ENCODE measurements at places on chromosomes 1 and 21.

GRCh38 chr1:201748335-201748734 is 80.6 kb upstream of the IPO9 start:
- peak; percentile 97 for DNase-seq

GRCh38 chr1:207499573-207499972 is 3.6 kb downstream of the CR1 start:
- peak; percentile 68 for DNase-seq

DNA sequence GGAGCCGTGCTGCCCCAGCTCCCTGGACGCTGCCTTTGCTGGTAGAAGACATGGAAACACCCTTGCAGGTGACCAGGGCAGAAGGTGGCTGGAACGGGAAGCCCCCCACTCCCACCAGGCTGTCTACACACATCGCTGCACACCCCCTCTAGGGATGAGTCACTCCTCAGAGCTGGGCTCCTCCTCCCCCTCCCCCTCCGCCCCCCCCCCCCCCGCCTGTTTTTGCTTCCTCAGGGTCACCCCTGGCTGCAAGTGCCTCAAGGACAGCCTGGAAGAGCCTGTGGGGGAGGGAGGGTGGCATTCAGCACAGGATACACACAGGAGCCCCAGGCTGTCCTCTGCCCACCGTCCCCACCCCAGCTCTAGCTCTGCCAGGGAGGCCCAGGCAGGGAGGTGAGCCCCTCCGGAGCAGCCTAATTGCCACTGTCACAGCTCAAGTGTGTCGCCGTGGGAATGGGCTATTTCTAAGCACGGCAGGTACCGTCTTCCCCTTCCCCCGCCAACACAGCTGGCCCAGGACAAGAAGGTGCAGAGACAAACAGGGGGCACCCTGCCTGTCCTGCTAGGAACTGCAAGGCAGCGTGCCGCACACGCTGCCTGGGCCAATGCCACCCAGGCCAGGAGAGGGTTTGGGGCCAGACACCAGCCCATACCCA is 2.5 kb downstream of the FNDC10 start:
- no peak for DNase-seq

DNA sequence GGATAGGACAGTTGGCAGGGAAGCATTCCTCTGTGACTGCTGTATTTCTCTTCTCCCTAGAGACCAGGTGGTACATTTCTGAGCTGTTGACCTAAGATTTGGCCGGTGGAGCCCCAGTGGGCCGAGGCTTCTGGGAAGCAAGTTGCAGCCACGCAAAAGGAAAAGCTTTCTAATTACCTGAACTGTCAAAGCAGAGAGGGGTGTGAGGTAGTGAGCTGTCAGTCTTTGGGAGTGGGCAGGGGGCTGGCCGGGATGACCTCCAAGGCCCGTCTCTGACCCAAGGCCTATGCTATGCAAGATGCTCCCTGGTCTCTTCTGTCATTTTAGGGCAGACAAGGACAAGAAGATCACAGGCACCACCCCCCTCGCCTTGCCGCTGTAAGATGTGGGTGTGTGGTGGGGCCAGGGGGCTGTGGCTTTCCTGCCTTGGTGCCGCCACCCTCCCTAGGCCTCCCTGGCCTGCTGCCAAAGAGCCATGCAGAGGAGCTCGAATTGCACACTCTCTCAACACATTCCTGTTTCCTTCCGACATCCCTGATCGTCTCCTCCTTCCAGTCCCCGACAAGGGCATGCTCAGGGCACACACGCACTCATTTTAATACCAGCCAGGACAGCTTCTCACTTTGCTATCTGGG is 7.7 kb downstream of the PADI1 start:
- DNase-seq, result peak; percentile 71

DNA sequence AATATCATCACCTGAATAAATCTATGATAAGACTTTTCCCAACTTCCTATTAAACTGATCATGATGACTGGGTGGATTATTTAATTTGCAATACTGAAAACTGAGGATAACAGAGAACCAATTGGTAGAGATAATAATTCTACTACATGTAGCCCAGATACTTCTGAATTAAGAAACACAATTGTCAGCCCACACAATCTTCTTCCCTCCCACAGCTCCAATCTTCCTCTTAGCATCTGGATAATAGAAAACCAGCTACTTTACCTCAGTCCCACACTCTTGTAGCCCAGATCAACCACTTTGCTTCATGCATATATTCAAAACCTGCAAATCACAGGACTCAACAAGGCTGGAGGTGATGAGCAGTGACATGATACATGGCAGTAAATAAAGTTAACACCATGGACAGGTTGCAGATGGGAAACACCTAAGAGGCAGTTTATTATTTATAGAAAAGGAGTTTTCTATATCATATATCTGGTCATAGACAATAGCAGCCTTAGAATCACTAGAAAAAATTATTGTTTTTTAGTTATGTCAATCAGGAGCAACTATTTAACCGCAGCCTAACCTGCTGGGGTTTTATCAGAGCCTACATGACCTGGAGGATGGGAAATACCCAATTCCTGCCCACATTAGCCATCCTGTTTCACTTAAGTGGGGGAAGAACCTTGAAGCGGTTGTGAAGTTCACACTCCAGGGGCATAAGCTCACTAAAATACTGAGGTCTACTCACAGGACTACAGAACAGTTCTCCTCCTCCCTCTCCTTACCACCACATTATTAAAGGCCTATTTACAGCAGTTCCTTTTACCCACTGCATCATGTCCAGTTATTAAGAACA is 16.7 kb downstream of the FRRS1 start:
- no peak for DNase-seq

DNA sequence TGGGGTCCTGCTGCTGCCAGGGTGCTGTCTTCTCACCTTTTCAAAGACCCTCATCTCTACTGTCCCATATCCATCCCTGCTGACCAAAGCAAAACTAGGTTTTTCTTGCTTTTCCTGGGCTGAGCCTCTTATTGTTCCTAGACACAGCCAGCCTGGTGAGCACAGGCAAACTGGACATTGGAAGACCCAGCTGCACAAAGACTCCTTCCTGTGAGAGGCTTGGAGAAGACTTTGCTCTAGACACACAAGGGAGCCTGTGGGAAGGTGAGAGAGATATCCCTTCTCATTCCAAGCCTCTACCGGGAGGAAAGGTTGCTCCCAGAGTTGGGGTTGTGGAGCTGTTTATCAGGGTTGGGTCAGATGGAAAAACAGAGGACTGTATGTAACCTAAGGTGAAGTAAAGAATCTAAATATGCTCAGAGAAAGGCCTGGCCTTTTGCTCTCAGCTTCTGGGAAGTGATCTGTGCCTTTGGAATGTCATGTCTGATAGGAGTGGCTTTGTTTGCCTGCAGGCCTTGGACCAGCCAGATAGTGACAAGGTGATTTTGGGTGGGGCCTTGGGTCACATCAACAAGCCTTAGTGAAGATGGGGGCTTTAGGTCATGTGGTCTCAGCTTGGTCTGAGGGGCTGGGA is 87.6 kb upstream of the RUNX1 start:
- peak; percentile 76 for DNase-seq

- DNase-seq, result peak; percentile 31
These were observed 19.5 kb upstream of the NCMAP start for GRCh38 chr1:24536391-24536840.

GRCh38 chr1:202915146-202915545 is 11.9 kb downstream of the KLHL12 start:
- no peak for DNase-seq

DNA sequence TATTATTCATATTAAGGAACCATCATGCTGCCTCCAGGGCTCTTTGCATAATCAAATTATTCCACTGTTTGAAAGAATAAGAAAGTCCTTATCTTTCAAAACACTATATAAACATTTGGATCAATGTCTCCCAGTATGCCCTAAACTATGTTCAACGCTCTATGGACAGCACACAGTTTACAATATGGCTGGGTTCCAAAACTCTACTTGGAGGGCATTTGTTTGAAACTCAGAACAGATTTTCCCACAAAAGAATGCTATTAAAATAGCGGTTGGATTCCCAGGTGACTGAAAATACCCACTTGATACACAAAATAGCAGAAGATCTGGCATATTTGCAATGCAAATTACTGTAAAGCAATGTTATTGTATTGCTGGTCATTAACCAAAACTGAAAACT is 3.2 kb downstream of the HAO2 start:
- no peak for DNase-seq

GRCh38 chr1:200959411-200959921 is 64.0 kb downstream of the KIF21B start:
- DNase-seq, result no peak

GRCh38 chr1:59819566-59820438 is 5.1 kb downstream of the HOOK1 start:
- DNase-seq, result no peak

DNA sequence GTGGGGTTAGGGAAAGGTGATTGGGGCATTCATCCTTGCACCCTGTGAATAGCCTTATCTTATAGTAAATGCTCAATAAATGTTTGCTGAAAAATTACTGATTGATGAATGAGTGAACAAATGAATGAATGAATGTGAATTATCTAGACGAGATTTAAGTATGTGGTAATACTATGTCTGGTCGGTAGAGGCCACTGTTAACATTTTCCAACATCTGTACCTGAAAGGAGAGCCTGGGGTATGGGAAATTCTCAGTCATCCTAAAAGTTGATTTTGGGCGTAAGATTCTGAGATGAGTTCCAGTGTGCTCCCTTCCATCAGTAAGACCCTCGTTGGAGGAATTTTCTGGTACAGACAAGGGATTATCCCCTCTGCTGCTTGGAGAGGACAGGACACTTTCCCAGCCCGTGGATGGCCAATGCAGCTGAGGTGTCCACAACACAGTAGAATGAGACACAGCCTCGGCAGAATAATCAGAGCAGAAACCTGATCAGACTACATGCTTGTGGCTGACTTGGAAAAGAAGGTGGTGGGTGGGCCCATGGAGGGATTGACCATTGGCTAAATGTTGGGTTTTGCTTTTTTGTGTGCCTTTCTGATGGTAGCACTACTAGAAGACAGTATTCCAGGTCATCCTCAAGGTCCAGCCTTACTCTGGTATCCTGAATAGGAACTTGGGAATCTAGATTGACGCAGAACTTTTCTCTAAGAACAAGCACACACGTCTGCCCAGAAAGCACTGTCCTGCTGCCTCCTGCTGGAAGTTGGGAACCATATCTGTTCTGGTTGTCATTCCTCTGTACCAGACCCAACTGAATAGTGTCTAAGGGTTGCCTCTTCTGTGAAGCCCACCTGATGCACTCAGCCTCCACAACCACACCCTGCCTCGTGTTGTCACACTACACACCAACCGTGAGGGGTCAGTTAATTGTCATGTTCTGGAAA is 262.0 kb downstream of the TNR start:
- peak; percentile 6 for DNase-seq

GRCh38 chr21:26565111-26565510 is 8.0 kb downstream of the CYYR1 start:
- DNase-seq, result no peak

GRCh38 chr1:5994713-5995621 is 2.7 kb upstream of the NPHP4 start:
- no peak for DNase-seq

GRCh38 chr1:66523562-66523961 is 10.4 kb upstream of the SGIP1 start:
- DNase-seq, result peak; percentile 36

DNA sequence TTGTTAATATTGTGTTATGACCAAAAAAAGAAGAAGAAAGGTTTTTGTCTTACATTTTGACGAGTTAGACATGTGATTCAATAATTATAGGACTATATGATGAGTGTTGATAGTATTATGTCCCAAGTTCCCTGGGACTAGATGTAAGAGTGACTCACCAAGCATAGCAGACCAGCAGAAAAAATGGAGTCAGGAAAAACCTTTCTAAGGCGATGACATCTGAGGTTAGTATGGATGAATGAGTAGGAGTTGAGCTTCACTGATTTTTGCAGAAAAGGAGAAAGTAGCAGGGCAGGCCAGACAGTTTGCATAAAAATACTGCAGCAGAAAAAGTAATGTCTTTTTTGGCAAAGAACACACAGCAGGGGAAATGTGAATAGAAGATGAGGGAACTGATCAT is 1041.3 kb upstream of the ADGRL4 start:
- peak; percentile 21 for DNase-seq
